Activated T-cell treated with anti-CD3 and anti-CD28 coated beads, Interleukin-2, amount 50 U/mL, for 24 hours (primary cell): ENCODE measurements at places on chromosomes 13 and 19.

- H3K27me3 ChIP-seq = no peaks in the 10 kb centered on the region
- H3K27ac ChIP-seq = peak overlapping the region; percentile 98
- H3K36me3 ChIP-seq = peaks cover 18% of the 10 kb centered on the region
- peak overlapping the region; percentile 82 for H3K4me3 ChIP-seq
- DNase-seq = peak; percentile 88
Measured at GRCh38 chr19:48635263-48635965, 1.8 kb downstream of the DBP start.

DNA sequence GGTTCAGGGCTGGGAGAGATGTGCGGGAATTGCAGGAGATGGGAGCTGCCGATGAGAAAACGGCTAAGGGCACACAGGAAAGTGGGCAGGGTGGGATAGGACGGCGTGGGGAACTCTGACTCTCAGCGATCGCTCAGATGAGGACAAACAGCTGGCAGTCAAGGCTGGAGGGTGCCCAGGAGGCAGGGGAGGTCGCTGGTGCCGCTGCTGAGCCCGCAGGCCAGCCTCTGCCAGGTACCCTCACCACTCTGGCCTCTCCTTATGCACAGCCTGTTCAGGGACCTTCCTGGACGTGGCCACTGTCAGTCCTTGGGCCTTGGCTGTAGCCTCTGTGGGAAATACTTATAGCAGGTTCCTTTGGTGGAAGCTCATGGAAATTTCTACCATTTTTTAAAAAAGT, 308.6 kb downstream of the TEX29 start:
- H3K27ac ChIP-seq = no peak overlapping the region
- peaks cover 2% of the 10 kb centered on the region for H3K27me3 ChIP-seq
- H3K36me3 ChIP-seq = no peaks in the 10 kb centered on the region
- H3K4me3 ChIP-seq = no peak overlapping the region

GRCh38 chr13:44140146-44140545, 233.5 kb upstream of the SERP2 start:
- peaks cover 9% of the 10 kb centered on the region for H3K27me3 ChIP-seq
- H3K4me3 ChIP-seq = no peak overlapping the region
- H3K4me1 ChIP-seq = peaks cover 26% of the 10 kb centered on the region
- no peak overlapping the region for H3K27ac ChIP-seq

GRCh38 chr13:33204130-33204927, 81.2 kb downstream of the STARD13 start:
- H3K27ac ChIP-seq = no peak overlapping the region
- H3K4me1 ChIP-seq = peaks cover 25% of the 10 kb centered on the region
- H3K36me3 ChIP-seq = no peaks in the 10 kb centered on the region
- H3K27me3 ChIP-seq = peaks cover 37% of the 10 kb centered on the region
- no peak for DNase-seq

DNA sequence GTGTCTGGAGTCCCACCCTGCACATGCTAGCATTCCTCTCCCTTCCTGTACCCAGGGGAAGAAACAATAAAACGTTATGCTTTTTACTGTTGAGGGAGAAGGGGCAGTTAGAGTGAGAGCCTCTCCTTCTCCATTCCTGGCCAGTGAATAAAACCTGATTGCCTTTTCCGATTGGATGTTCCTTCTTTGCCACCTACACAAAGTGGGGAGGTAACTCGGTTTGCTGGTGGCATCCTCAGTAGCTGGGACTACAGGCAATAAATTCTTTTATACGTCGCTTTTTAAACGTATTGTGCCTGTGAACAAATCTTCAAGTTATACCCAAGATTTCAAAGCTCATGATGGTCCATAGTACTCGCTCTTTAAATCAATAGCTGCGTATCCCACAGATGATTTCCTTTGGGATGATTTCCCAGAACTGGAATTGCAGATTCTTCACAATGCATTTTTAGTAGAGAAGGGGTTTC, 660 bp upstream of the MVB12A start:
- H3K36me3 ChIP-seq = peaks cover 42% of the 10 kb centered on the region
- H3K27me3 ChIP-seq = no peaks in the 10 kb centered on the region
- peak overlapping the region; percentile 89 for H3K4me3 ChIP-seq
- H3K4me1 ChIP-seq = peaks cover 20% of the 10 kb centered on the region
- DNase-seq = no peak

DNA sequence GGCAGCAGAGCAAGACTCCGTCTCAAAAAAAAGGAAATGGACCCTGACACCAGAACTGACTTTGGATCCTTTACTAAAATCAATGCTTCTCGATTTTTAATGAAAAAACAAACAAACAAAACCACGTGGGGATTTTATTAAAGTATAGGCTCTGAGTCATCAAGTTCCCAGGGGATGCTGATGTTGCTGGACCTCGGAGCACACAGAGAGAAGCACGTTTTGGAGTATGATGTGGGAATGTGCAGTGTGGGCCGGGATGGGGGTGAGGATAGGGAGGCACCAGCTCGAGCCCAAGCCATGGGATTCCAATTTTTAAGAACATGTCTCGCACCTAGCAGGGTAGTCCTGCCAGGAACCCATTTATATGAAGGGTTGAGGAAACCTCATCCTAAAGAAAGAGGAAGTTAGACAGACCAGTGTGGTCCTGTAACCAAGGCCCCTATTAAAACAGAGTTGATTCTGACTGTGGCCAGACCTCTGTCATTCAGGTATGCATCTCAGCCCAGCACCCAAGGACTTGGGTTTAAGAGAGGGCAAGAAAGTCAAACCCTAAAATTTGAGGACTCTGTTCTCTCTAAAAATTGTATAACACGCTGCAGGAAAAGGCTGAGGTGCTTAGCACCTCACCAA, 6.4 kb downstream of the FLT1 start:
- DNase-seq = no peak
- peaks cover 30% of the 10 kb centered on the region for H3K27me3 ChIP-seq
- H3K27ac ChIP-seq = no peak overlapping the region
- peaks cover 34% of the 10 kb centered on the region for H3K4me1 ChIP-seq
- H3K36me3 ChIP-seq = peaks cover 26% of the 10 kb centered on the region

- no peak for DNase-seq
- H3K27me3 ChIP-seq = no peaks in the 10 kb centered on the region
- H3K4me1 ChIP-seq = peaks cover 7% of the 10 kb centered on the region
- H3K4me3 ChIP-seq = no peak overlapping the region
- no peak overlapping the region for H3K27ac ChIP-seq
Measured at GRCh38 chr13:59364641-59365085, 799.1 kb downstream of the DIAPH3 start.

GRCh38 chr13:95677564-95678266, 776 bp downstream of the DNAJC3 start:
- peak overlapping the region; percentile 94 for H3K4me3 ChIP-seq
- DNase-seq = no peak
- H3K36me3 ChIP-seq = peaks cover 62% of the 10 kb centered on the region
- H3K27me3 ChIP-seq = no peaks in the 10 kb centered on the region
- peaks cover 68% of the 10 kb centered on the region for H3K4me1 ChIP-seq
